ENCODE measurements at places on chromosomes 12 and 14.

- DNase-seq: no peak
These were observed 46.7 kb upstream of the PTPRR start for GRCh38 chr12:70966996-70967790.

DNA sequence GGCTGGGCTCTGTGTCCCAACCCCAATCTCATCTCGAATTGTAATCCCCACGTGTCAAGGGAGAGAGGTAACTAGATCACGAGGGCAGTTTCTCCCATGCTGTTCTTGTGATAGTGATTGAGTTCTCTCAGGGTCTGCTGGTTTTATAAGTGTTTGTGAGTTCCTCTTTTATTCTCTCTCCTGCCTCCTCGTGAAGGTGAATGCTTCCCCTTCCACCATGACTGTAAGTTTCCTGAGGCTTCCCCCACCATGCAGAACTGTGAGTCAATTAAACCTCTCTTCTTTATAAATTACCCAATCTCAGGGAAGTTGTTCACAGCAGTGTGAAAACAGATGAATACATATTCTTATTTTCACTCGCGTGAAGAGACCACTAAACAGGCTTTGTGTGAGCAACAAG lies 148.2 kb downstream of the TMEM30B start:
- DNase-seq: no peak

- no peak for DNase-seq
These were observed 436.1 kb downstream of the TMEM132D start for GRCh38 chr12:129467726-129468125.

DNA sequence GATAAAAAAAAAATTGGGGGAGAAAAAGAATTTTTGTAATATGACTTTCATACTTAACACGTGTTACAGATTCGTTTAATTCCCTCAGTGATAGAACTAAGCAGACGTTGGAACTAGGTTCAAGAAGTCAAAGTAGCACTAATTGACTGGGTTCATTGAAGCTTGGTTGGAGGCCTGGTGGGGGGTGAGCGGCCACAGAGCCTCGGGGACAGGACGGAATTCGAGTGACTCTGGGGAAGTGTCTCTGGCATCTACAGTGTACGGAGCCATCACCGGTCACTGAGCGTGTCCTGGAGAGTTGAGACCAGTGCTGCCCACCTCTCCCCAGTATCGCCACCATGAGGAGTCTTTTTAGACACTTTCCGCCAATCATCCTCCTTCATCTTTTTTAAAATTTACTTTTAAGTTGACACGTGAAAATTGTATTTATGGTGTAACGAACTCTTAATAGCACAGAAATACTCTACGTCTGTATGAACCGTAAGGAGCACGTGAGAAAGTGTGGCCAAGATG lies 1.3 kb downstream of the ZFYVE21 start:
- DNase-seq: no peak

DNA sequence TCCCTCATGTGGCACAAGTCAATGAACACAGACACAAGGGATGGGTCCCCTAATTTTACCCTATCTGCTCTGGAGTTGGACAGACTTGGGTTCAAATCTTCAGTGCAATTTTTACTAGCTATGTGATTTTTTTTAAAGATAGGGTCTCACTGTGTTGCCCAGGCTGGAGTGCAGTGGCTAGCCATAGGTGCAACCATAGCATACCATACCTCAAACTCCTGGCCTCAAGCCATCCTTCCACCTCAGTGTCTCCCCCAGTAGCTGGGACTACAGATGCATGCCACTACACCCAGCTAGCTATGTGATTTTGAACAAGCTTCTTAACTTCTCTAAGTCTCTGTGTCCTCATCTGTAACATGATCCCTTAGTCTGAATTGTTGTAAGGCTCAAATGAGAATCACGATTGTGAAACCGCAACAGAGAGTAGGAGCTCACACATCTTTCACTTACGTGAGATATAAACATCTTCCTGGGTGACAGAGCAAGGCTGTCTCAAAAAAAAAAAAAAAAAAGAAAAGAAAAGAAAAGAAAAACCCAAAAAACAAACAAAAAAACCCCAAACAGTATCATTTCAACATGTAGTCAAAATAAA lies 4.7 kb downstream of the CALCOCO1 start:
- no peak for DNase-seq

- DNase-seq: no peak
These were observed 71.1 kb downstream of the FUT8 start for GRCh38 chr14:65483647-65484046.

- DNase-seq: no peak
These were observed 8.2 kb downstream of the TMEM121 start for GRCh38 chr14:105534586-105534985.

- DNase-seq: no peak
These were observed 11.2 kb upstream of the GRIN2B start for GRCh38 chr12:13992585-13992984.

DNA sequence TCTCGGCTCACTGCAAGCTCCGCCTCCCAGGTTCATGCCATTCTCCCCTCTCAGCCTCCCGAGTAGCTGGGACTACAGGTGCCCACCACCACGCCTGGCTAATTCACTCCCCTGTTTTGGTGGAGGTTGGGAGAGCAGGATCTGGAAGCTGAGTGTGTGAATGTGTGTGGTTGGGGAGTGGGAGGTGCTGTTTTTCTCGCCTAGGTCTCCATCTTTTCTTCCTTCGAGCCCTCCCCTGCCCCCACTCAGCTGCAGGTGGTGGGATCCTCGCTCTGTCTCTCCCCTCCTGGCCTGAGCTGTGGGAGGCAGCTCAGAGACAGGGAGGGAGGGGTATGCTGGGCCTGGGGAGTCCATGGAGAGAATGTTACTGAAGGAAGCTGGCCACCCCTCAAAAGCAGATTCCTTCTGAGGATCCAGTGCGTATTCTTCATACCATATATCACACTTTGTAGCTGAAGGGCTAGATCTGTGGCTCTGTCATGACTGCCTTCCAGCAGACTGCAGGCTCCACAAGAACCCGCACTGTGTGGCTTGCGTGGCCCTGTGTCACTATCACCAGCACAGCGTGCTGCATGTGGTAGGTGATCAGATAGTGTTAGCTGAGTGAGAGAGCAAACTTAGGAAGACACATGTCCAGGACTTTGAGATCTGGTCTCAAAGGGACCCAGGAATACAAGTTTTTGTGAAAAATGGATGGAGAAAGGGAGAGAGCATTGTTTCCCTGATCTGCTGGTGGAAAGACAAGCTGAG lies 2.8 kb downstream of the KRT83 start:
- no peak for DNase-seq

GRCh38 chr14:91346838-91347173 lies 70.8 kb downstream of the CCDC88C start:
- no peak for DNase-seq

Measured in stimulated activated CD8-positive, alpha-beta memory T cell treated with anti-CD3 and anti-CD28 coated beads, Interleukin-15, amount 100 ng/mL, for 24 hours (primary cell).